ENCODE measurements at places on chromosomes 1 and 21. TPM values are rescaled to one million over a fixed set of nuclear protein-coding genes. Genes with fewer than 3 reads are reported as not detected.

GRCh38 chr1:3914911-3915310 lies 14.8 kb upstream of the C1orf174 start:
- DNase-seq = no peak

DNA sequence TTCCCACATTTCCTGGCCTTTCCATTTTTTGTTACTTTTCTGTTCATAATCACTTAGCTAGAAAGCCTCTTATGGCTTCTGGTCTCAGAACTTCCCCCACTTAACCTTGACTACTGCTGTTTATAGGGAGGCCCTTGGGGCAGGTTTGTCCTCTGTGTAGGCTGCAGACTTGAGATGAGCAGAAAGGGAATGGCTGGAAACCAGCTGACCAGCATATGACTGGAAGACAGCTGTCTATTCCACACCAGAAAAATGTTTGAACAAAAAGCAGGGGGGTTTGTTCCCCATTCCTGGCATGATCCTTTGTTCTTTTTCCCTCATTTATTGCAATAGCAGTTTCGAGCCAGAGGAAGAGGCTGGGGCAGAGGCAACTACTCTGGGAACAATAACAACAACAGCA lies 4.9 kb upstream of the SH3D21 start:
- DNase-seq = no peak

- no peak for DNase-seq
These were observed 1.9 kb upstream of the GBP4 start for GRCh38 chr1:89200663-89201062.

The MTARC1 gene
- polyA plus RNA-seq = 33.2 TPM
